ENCODE measurements at places on chromosomes 6 and 20.

- DNase-seq, result no peak
These were observed 74.8 kb upstream of the KIF16B start for GRCh38 chr20:16647875-16648597.

DNA sequence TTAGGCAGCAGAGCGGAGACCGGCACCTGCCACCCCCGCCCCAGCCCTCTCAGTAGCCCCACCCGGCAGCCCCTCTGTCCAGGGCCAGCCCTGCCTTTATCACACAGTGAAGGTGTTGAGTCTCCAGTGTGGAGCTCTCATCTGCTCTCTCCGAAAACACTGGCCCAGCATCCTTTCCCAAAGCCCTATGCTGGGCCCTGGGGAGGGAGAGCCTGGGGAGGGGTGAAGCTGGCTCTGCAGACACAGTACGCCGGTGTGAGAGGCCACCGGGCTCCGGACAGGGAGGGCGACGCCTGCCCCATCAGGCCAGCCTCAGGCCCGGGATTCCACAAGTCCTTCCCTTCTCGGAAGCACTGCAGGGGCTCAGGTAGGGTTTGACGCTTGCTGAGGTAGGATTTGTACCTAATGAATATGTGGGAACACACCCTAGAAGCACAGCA, 186.9 kb downstream of the ERMARD start:
- DNase-seq, result no peak

DNA sequence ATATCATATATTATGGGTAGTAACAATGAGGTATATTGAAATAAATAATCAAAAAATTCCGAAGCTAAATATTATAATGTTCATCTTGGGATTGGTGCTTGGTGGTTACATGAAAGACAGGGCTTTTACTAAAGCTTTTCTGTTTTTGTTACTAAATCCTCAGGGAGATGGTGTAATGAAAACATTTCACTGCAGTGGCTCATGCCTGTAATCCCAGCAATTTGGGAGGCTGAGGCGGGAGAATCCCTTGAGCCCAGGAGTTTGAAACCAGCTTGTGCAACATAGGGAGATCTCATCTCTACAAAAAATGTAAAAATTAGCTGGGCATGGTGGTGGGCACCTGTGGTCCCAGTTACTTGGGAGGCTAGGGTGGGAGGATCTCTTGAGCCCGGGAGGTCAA, 42.9 kb downstream of the AFG1L start:
- DNase-seq, result no peak

DNA sequence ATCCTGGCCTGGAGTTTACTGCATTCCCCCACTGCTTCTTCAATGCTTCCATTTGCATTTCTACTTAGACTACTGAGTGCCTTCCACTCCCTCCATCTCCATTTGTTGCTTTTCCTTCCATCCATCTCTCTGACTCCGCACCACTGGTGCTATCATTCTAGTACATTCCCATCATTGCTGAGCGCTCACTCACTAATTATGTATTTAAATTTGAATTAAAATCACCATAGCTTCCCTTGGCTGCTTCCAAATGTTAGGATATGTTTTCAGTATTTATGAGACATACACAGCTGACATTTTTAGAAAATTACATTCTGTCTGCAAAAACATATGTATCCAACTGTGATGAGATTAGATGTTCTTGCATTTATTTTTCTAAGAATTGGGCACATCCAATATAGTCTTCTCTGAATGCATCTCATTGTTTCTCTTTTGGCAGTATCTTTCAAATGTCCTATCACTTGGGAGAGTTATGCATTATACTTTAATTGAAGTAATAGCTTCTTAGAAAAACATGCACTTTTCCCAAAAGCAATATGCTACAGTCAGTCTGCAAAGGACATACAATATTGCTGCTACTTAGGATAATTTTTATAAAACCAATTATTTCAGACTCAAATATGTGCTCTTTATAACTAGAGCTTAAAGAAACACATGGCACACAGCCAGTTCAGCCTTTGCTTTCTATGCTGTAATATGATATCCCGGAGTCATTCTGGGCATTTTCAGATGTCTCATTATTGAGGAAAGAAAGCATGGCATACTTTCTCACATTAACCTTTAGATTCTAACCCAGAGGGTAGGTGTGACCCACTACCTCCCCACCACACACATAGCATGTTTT, 12.1 kb upstream of the COL21A1 start:
- DNase-seq, result no peak

- DNase-seq, result no peak
These were observed 212.0 kb downstream of the ZMYND8 start for GRCh38 chr20:47144463-47144862.

DNA sequence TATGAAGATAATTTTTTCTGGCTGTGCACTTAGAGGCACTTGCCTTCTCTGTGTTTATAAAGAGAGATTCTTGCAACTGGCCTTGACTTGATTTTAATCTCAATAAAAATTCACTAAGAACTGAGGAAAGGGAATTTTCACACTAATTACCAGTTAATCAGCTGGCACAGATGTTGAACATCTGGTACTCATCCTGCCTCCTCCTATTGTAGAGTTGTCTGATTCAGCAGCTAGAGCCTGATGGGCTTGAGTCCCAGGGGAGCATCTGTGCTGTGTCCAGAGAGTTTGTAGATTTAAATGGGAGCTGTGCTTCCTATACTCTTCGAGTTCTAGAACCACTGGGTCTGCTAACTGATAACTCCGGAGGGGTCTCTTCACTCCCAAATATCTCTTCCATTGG, 284.4 kb upstream of the RNF24 start:
- no peak for DNase-seq

GRCh38 chr6:168794491-168794890, 353.5 kb downstream of the SMOC2 start:
- no peak for DNase-seq

GRCh38 chr6:16057446-16057845, 71.4 kb upstream of the MYLIP start:
- DNase-seq, result no peak

- no peak for DNase-seq
These were observed 253.1 kb downstream of the C6orf118 start for GRCh38 chr6:165056292-165056691.

DNA sequence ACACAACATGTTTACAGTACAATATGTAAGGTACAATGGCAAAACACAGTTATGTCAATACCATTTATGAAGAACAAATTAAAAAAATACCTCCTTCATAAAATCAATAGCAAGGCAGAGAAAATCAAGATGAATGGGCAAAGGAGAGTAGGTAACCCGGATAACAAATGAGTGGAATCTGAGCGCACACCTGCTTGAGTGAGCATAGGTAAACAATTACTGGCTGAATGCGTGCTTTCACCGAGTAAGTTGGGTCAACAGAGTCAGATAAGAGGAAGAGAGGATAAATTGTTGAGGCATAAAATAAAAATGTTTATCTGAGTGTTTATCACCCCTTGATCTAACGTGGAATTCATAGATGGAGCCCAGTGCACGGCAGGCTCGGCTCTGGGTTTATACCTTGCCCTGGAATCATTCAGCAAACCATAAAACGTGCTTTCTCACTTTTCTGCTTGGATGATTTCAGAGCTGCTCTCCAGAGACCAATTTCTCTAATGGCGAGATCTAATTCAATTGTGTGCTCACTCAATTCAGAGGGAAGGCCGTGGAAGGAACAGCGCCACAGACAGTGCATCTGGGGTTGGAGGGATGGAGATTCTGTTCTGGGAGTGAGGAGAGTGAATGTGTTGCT, 224.8 kb upstream of the MAP3K7 start:
- DNase-seq, result peak; percentile 86

GRCh38 chr20:62860924-62861691, 514 bp downstream of the TCFL5 start:
- DNase-seq, result no peak

DNA sequence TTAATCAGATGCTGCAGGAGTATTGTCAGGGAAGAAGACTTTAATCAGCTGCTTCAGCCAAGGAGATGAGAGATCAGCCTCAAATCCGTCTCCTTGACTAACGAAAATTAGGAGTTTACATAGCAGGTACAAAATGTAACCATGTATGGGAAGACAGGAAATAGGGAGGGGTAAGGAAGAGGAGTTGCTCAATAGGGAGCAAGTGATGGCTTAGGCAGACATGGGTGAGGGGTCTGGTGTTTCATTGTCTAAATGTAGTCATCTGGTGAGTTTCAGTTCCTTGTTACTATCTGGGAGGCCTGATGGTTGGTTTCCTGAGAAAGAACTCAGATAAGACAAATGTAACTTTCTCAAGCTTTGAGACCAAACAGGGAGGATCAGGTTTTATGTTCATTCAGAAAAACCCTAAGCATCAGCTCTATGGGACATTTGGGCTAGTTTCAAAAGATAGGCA, 217.3 kb upstream of the SULF2 start:
- no peak for DNase-seq

DNA sequence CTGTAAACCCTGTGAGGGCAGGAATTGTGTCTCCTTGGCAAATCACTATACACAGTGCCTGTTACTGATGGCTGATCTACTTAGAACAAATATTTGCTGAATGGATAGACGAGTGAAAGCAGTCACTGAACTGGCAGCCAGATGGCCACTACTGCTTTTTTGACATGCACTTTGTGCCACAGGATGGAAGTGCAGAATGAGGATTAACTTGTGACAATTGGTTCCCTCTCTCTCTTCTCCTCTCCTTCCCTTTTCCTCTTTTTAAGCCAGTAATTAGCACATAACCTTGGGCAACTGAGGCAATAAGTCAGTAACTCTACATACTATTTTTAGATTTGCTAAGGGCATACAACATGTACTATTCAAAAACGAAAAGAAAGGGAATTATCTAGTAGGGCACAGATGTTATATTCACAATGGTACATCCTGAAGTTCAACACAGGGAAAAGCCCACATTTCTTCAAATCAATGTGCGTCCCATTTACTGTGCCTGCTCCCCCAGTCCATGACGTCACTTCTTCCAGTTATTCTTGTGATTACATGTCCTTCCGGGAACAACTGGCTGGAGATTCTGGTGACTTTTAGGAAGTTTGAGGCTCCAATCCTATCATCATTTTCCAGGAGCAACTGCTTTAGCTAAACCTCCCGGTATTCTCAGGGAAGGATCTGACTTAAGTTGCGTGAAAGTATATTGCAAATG, 17.0 kb upstream of the RPS6KA2 start:
- no peak for DNase-seq

GRCh38 chr20:36093025-36093803, 61.3 kb upstream of the EPB41L1 start:
- DNase-seq, result no peak

Measured in NCI-H187 treated with DMSO at 0.1 percent for 48 hours (cell line).